ENCODE measurements at places on chromosomes 4 and X. TPM values are rescaled to one million over a fixed set of nuclear protein-coding genes. Genes with fewer than 3 reads are reported as not detected.

- H3K4me1 ChIP-seq = no peaks in the 10 kb centered on the region
- H3K36me3 ChIP-seq = no peaks in the 10 kb centered on the region
- no peaks in the 10 kb centered on the region for H3K27me3 ChIP-seq
Measured at GRCh38 chr4:155828628-155829027, 37.4 kb downstream of the ASIC5 start.

Gene HEPH
- polyA plus RNA-seq = not detected

Gene GABRQ
- not detected for polyA plus RNA-seq

GRCh38 chr4:120850018-120850599 lies 72.4 kb downstream of the PRDM5 start:
- no peak overlapping the region for H3K27ac ChIP-seq
- no peaks in the 10 kb centered on the region for H3K36me3 ChIP-seq
- no peak for DNase-seq

DNA sequence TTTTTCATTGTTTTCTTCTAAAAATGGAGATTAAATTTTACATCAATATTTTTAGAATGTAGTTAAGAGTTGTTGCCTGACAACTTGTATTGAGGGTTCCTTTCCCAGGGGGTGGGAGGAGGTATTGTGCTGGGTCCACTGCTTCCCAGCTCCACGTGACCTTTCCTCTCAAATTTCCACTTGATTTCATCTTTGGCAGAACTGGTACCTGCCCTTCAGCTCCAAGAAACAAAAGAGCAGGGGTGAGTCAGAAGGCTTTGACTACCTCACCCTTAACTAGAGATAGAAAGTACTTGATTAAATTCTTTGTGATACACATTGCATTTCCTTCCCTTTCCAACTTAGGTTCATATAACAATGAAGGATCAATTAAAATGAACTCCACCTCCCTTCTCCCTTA lies 19.7 kb downstream of the TRIM2 start:
- H3K27ac ChIP-seq = peak overlapping the region; percentile 56
- peaks cover 3% of the 10 kb centered on the region for H3K27me3 ChIP-seq
- H3K4me1 ChIP-seq = peaks cover 36% of the 10 kb centered on the region

DNA sequence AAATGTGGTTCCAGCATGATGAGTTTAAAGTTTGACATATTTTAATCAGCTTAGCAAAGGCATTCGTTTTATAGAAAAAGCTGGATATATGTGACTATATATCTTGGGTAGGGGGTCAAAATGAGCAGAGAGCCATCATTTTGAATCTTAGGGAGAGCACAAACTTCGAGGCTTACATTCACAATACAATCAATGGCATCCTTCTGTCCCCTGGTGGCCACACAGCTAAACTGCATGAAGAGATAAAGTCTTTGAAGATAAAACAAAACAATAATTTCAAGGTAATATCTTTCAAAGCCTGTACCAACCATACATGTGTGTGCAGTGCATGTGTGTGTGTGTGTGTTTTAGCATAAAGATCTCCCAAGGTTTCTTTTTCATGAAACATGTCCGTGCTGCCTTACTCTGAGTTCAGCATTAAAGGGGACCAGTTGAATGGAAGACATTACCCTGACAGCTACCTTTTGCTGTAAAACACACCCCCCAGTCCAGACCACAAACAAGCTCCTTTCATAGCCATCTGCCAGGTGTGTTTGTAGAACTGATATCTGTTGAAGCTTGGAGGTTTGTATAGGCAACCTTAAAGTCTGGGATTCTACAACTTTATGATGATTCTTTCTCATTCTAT lies 22.0 kb downstream of the DYNLT3 start:
- no peaks in the 10 kb centered on the region for H3K36me3 ChIP-seq
- H3K4me1 ChIP-seq = peaks cover 23% of the 10 kb centered on the region
- H3K4me3 ChIP-seq = no peak overlapping the region
- no peaks in the 10 kb centered on the region for H3K27me3 ChIP-seq
- peak; percentile 59 for DNase-seq

DNA sequence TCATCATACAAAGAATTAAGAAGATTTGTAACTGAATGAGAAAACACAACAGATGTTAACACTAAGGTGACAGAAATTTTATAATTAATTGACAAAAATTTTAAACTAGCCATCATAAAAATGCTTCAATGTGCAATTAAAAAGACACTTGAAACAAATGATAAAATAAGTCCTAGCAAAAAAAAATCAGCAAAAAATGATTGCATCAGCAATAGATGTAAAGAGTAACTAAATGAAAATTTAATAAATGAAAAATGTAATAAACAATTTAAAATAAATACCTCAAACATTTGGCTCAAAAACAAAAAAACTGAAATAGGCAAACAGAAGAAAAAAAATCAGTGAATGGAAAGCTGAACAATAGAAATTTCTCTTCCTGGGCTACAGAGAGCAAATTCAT lies 380.7 kb upstream of the GALNTL6 start:
- H3K27ac ChIP-seq = no peak overlapping the region
- H3K27me3 ChIP-seq = no peaks in the 10 kb centered on the region
- no peaks in the 10 kb centered on the region for H3K4me1 ChIP-seq

GRCh38 chr4:158949099-158949498 lies 153.8 kb upstream of the RAPGEF2 start:
- H3K4me1 ChIP-seq = no peaks in the 10 kb centered on the region
- H3K4me3 ChIP-seq = no peak overlapping the region
- DNase-seq = no peak
- H3K27me3 ChIP-seq = no peaks in the 10 kb centered on the region
- H3K27ac ChIP-seq = no peak overlapping the region
- H3K36me3 ChIP-seq = no peaks in the 10 kb centered on the region

Gene CDKL2
- polyA plus RNA-seq = 0.37 TPM

DNA sequence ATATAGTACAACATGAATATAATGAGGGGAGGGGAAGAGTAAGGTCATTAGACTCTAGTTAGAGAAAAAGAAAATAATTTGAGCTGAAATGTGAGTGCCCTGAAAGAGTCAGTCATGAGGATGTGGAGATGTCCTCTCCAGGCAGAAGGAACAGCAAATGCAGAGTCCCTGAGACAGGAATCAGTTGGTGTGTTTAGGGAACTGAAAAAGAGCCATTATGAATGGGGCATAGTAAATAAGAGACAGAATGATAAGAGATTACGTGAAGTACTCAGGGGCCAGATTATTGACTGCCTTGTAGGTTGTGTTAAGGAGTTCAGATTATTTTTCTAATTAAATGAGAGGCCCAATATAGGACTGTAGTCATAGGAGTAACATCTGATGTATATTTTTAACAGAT lies 147.0 kb downstream of the PDLIM5 start:
- no peaks in the 10 kb centered on the region for H3K4me1 ChIP-seq
- H3K27ac ChIP-seq = no peak overlapping the region
- H3K27me3 ChIP-seq = no peaks in the 10 kb centered on the region
- DNase-seq = no peak

GRCh38 chr4:165016971-165017370 lies 14.8 kb upstream of the TRIM60 start:
- no peaks in the 10 kb centered on the region for H3K36me3 ChIP-seq
- no peak overlapping the region for H3K27ac ChIP-seq
- DNase-seq = no peak
- H3K27me3 ChIP-seq = no peaks in the 10 kb centered on the region
- H3K4me1 ChIP-seq = no peaks in the 10 kb centered on the region

Gene SYTL4
- not detected for polyA plus RNA-seq

DNA sequence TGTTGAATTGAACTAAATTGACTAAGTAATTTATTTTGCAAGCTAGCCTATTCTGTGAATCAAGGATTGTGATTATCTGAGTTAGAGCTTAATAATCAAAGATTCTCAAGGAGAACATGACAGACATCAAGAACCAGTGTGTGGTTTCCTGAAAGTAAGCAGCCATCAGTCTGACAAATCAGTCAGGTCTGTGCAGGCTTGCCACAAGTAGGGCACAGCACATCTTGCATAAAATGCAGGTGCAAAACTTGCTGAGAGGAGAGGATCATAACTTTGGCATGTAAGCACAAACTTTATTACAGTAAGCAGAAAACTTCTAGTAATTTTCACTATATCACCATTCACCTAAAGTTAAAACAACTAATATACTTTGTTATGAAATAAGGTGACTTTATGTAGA lies 22.5 kb downstream of the FAM241A start:
- DNase-seq = peak; percentile 35
- no peaks in the 10 kb centered on the region for H3K27me3 ChIP-seq
- H3K27ac ChIP-seq = no peak overlapping the region
- no peaks in the 10 kb centered on the region for H3K36me3 ChIP-seq

Gene ENPEP
- not detected for polyA plus RNA-seq

DNA sequence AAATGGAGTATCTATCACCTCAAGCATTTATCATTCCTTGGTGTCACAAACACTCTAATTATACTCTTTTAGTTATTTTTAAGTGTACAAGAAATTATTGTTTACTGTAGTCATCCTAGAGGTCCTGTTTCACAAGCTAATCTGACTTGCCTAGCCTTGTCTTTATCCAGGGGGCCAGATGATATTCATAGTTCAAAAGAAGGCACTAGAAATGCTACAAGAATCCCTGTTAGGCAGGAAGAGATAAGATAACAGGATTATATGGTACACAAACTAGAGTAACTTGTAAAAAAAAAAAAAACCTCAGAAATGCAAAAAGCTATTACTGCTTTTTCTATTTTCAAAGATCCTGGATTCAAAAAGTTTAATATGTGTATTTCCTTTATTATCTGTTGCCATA lies 95.8 kb downstream of the MBNL3 start:
- DNase-seq = no peak
- no peaks in the 10 kb centered on the region for H3K36me3 ChIP-seq
- no peaks in the 10 kb centered on the region for H3K27me3 ChIP-seq
- H3K27ac ChIP-seq = no peak overlapping the region

GRCh38 chrX:30228526-30228925 lies 1.9 kb upstream of the MAGEB3 start:
- H3K27ac ChIP-seq = no peak overlapping the region
- no peaks in the 10 kb centered on the region for H3K27me3 ChIP-seq

GRCh38 chrX:45479835-45480422 lies 279.3 kb upstream of the DIPK2B start:
- no peaks in the 10 kb centered on the region for H3K27me3 ChIP-seq
- no peaks in the 10 kb centered on the region for H3K4me1 ChIP-seq
- no peak overlapping the region for H3K4me3 ChIP-seq

DNA sequence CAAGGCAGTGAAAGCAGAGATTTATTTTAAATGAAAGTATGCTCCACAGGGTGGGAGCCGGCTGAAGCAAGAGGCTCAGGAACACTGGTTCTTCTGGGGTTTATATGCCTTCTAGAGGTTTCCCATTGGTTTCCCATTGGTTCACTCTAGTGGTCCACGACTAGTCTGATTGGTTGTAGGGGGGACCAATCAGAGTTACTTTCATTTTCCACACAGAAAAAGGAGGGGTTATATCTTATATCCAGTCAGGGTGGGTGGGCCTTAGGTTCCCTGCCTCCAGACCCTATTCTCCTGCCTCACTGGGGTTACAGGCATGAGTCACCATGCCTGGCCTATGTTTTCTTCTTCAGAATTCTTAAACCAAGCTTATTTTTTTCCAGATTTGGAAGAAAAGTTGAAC lies 101.6 kb downstream of the KLHL8 start:
- H3K36me3 ChIP-seq = peaks cover 31% of the 10 kb centered on the region
- no peaks in the 10 kb centered on the region for H3K27me3 ChIP-seq
- H3K4me3 ChIP-seq = no peak overlapping the region

Gene SCD5
- not detected for polyA plus RNA-seq

- H3K36me3 ChIP-seq = no peaks in the 10 kb centered on the region
- no peak for DNase-seq
Measured at GRCh38 chr4:26257850-26258249, 63.0 kb upstream of the RBPJ start.

Gene TMEM31
- polyA plus RNA-seq = 0.39 TPM

GRCh38 chrX:119497185-119497584 lies 28.9 kb downstream of the SLC25A5 start:
- no peak overlapping the region for H3K27ac ChIP-seq
- H3K4me1 ChIP-seq = peaks cover 20% of the 10 kb centered on the region
- no peak for DNase-seq
- H3K27me3 ChIP-seq = no peaks in the 10 kb centered on the region
- H3K4me3 ChIP-seq = no peak overlapping the region

GRCh38 chr4:1768367-1769034 lies 24.6 kb upstream of the FGFR3 start:
- no peaks in the 10 kb centered on the region for H3K36me3 ChIP-seq
- H3K27ac ChIP-seq = no peak overlapping the region
- H3K4me3 ChIP-seq = no peak overlapping the region
- H3K4me1 ChIP-seq = no peaks in the 10 kb centered on the region
- H3K27me3 ChIP-seq = peaks cover 4% of the 10 kb centered on the region

- no peak overlapping the region for H3K27ac ChIP-seq
- no peaks in the 10 kb centered on the region for H3K27me3 ChIP-seq
- no peak overlapping the region for H3K4me3 ChIP-seq
- H3K36me3 ChIP-seq = no peaks in the 10 kb centered on the region
- H3K4me1 ChIP-seq = no peaks in the 10 kb centered on the region
Measured at GRCh38 chr4:109389369-109390114, 44.1 kb upstream of the SEC24B start.

DNA sequence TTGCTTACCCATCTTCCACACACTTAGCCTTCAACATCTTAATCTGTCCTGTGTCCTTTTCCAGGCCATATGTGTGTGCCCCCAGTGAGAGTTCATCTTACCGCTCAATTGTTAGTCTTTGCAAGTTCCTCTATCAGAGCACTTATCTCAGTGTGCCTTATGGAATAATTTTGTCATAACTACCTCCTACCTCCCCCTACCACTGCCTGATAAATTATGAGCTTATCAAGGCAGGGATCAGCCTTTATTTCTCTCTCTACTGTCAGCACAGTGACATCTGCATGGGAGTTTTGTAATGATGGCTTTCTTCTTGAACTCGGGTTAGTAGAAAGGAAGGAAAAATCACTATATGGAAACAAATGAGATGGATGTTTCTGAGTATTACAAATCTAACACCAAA lies 53.2 kb downstream of the MTM1 start:
- no peaks in the 10 kb centered on the region for H3K4me1 ChIP-seq
- DNase-seq = no peak

Gene FOXR2
- not detected for polyA plus RNA-seq

DNA sequence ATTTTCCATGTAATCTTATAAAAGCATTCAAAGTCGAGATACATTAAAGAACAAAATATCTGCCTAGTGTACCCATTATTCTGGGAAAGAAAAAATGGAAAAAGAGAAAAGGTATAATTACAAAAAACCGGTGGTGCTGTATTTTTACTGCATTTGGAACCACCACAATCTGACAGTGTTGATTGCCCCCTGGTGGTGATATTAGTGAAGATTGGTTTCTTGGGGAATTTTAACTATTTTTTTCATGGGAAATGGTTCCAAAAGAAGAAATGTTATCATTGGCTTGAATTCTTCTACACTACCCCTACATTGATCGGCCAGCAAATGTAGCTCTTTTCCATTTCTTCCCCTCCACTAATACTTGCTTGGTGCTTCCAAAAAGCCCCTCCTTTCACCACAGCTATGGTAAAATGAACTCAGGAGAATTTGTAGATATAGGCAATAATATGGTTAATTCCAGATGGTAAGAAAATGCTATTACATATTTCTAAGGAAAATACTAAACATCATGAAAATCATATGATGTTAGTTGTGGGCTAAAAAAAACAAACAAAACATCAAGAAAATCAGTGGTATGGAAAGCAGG lies 50.0 kb downstream of the COX18 start:
- H3K27me3 ChIP-seq = no peaks in the 10 kb centered on the region
- no peaks in the 10 kb centered on the region for H3K36me3 ChIP-seq
- DNase-seq = peak; percentile 19
- H3K27ac ChIP-seq = no peak overlapping the region
- H3K4me1 ChIP-seq = no peaks in the 10 kb centered on the region

Gene NXF2B
- polyA plus RNA-seq = not detected
